Smooth muscle cell of trachea (primary cell): ENCODE measurements at places on chromosomes 3 and 15. TPM values are rescaled to one million over a fixed set of nuclear protein-coding genes. Genes with fewer than 3 reads are reported as not detected.

Gene GRAMD1C
- total RNA-seq, result 3.8 and 7.1 TPM in 2 replicates

Gene CFAP161
- 0.66 TPM in 1 of 2 replicates, not detected in the other for total RNA-seq

Gene SPESP1
- 7.8 and 14.0 TPM in 2 replicates for total RNA-seq

Gene RLBP1
- not detected in 2 replicates for total RNA-seq

Gene GASK1A
- 1.6 and 4.5 TPM in 2 replicates for total RNA-seq

Gene ATG3
- total RNA-seq, result 81.5 and 105 TPM in 2 replicates

Gene WDR82
- 66.3 and 69.6 TPM in 2 replicates for total RNA-seq

Gene SAMMSON
- not detected in 2 replicates for total RNA-seq

Gene IMPDH2
- 335 and 458 TPM in 2 replicates for total RNA-seq

Gene LYZL4
- total RNA-seq, result not detected in 2 replicates

Gene CAMK1
- 55.6 and 65.2 TPM in 2 replicates for total RNA-seq

Gene GCSAM
- total RNA-seq, result not detected in 2 replicates

Gene CHAC1
- 9.3 and 16.9 TPM in 2 replicates for total RNA-seq

Gene SLC2A2
- not detected in 2 replicates for total RNA-seq

Gene LOXL1
- 212 and 287 TPM in 2 replicates for total RNA-seq

Gene SH3GL3
- total RNA-seq, result 0.17 and 0.29 TPM in 2 replicates

Gene NR2E3
- total RNA-seq, result 0.29 TPM in 1 of 2 replicates, not detected in the other

Gene CKMT1A
- total RNA-seq, result not detected in 2 replicates

Gene KCNAB1
- under 0.01 and 2.8 TPM in 2 replicates for total RNA-seq

Gene ADAMTS7
- 3.8 and 10.9 TPM in 2 replicates for total RNA-seq

Gene FGD5
- 1.7 and 1.8 TPM in 2 replicates for total RNA-seq

Gene CERS3
- not detected in 2 replicates for total RNA-seq

Gene LSMEM2
- total RNA-seq, result 0.17 TPM in 1 of 2 replicates, not detected in the other

Gene CLDN1
- total RNA-seq, result 0.15 and 0.50 TPM in 2 replicates

Gene PP2D1
- total RNA-seq, result not detected in 2 replicates

Gene SIAH2
- total RNA-seq, result 20.5 and 33.1 TPM in 2 replicates
